ENCODE measurements at places on chromosomes 7 and 10.

- no peaks in the 10 kb centered on the region for H3K4me1 ChIP-seq
- H3K4me3 ChIP-seq = no peak overlapping the region
- no peaks in the 10 kb centered on the region for H3K27me3 ChIP-seq
- DNase-seq = no peak
Measured at GRCh38 chr10:53130337-53130736, 357.8 kb upstream of the MBL2 start.

DNA sequence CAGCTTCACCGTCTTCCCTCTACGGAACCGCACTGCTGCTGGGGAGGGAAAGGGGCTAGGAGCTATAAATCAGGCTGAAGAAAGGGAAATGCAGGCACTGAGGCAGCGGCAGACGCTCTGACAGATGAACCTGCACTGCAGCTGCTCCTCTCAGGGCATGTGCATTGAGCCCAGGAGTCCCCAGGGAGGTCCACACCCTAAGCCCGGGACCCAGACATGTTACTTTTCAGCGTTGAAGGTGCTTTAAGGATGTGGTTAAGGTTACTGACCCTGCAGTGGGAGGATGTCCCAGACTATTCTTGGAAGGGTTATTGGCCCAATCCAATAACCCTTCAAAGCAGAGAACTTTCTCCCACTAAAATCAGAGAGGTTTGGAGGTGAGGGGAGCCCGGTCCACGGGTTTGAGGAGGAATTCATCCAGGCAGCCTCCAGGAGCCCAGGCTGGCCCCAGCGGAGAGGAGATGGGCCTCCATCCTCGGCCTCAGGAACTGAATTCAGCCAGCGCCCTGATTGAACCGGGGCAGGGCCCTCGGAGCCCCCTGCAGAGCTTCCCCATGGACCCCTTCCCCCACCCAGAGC lies 75.4 kb downstream of the ADARB2 start:
- H3K27ac ChIP-seq = no peak overlapping the region
- DNase-seq = no peak
- H3K4me1 ChIP-seq = peaks cover 4% of the 10 kb centered on the region

DNA sequence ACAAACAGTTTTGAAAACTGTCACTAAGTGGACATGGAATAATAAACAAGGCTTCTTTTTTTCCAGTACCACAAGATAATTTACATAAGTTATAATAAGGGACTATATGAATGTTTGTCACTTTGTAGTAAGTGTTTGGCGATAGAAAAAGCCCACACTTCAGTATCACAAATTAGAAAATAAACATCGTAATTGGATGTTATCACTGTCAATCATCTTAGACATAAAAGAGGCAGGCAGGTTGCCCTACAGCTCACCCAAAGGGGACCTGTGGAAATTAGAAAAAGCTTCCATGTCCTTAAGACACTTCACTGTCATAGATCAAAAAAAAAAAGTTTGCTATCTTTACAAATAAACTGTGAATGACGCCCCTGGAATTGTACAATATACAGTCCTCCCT lies 3.6 kb upstream of the NOC3L start:
- peaks cover 13% of the 10 kb centered on the region for H3K4me1 ChIP-seq
- H3K27ac ChIP-seq = no peak overlapping the region
- peaks cover 8% of the 10 kb centered on the region for H3K36me3 ChIP-seq
- no peak for DNase-seq

GRCh38 chr10:16458166-16458955 lies 21.6 kb downstream of the PTER start:
- DNase-seq = no peak
- no peaks in the 10 kb centered on the region for H3K27me3 ChIP-seq
- H3K4me3 ChIP-seq = no peak overlapping the region
- peaks cover 10% of the 10 kb centered on the region for H3K4me1 ChIP-seq
- H3K27ac ChIP-seq = no peak overlapping the region

- no peaks in the 10 kb centered on the region for H3K36me3 ChIP-seq
- H3K4me3 ChIP-seq = no peak overlapping the region
- DNase-seq = no peak
- H3K27me3 ChIP-seq = peaks cover 3% of the 10 kb centered on the region
- no peaks in the 10 kb centered on the region for H3K4me1 ChIP-seq
- H3K27ac ChIP-seq = no peak overlapping the region
Measured at GRCh38 chr10:80288849-80289248, 609 bp downstream of the MAT1A start.

- DNase-seq = no peak
- H3K27ac ChIP-seq = no peak overlapping the region
- H3K27me3 ChIP-seq = peaks cover 31% of the 10 kb centered on the region
Measured at GRCh38 chr7:6532516-6532915, 18.7 kb downstream of the GRID2IP start.

- H3K36me3 ChIP-seq = no peaks in the 10 kb centered on the region
- no peak overlapping the region for H3K4me3 ChIP-seq
- no peak for DNase-seq
- no peak overlapping the region for H3K27ac ChIP-seq
- no peaks in the 10 kb centered on the region for H3K27me3 ChIP-seq
Measured at GRCh38 chr7:81725812-81726127, 44.1 kb downstream of the HGF start.

GRCh38 chr10:6056411-6057135 lies 5.6 kb downstream of the IL2RA start:
- peaks cover 88% of the 10 kb centered on the region for H3K36me3 ChIP-seq
- peak overlapping the region; percentile 97 for H3K4me3 ChIP-seq
- H3K27me3 ChIP-seq = no peaks in the 10 kb centered on the region

GRCh38 chr7:25494896-25495295 lies 266.6 kb upstream of the NPVF start:
- no peaks in the 10 kb centered on the region for H3K27me3 ChIP-seq
- no peak for DNase-seq
- no peak overlapping the region for H3K4me3 ChIP-seq
- no peaks in the 10 kb centered on the region for H3K36me3 ChIP-seq
- peaks cover 8% of the 10 kb centered on the region for H3K4me1 ChIP-seq

DNA sequence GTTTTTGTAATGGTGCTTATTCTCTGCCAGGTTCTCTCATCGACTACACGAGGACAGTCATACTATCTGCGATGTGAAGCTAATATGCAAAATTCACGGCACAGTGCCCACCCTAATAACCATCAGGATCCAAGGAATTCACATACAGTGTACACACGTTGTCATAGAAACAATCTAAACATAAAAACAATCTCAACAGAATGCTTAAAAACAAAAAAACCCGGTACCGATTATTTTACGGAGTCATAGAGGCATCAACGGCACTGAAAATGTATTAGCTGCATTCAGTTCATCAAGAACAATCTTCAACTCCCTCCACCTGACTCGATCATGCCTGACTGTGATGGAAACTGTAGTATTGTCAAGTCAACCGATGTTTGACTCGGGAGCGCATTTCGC lies 628 bp downstream of the MRPS33 start:
- peaks cover 15% of the 10 kb centered on the region for H3K36me3 ChIP-seq
- peaks cover 10% of the 10 kb centered on the region for H3K27me3 ChIP-seq
- peak overlapping the region; percentile 99 for H3K27ac ChIP-seq
- peaks cover 33% of the 10 kb centered on the region for H3K4me1 ChIP-seq
- no peak for DNase-seq

GRCh38 chr7:123533553-123533917 lies 860 bp downstream of the IQUB start:
- H3K4me1 ChIP-seq = peaks cover 25% of the 10 kb centered on the region
- H3K27me3 ChIP-seq = peaks cover 19% of the 10 kb centered on the region
- no peaks in the 10 kb centered on the region for H3K36me3 ChIP-seq

DNA sequence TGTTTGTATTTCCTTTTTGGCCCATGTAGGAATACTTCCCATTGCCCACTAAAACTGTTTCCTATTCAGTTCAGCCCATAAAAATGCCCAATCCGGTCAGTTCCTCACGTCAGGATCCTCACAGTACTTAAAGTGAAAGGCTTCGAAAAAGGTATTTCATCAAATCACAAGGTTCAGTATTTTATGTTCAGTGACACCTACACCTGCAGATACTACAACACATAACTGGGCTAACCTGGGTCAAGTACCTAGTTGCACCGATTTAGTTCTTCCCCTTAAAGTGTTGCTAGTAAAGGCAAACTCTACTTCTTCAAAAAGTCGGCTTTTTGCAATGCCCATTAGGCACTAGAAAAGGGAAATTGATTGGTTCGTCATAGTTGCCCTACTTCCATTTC lies 1.1 kb downstream of the SNX13 start:
- DNase-seq = no peak
- peak overlapping the region; percentile 94 for H3K4me3 ChIP-seq
- peak overlapping the region; percentile 94 for H3K27ac ChIP-seq
- H3K4me1 ChIP-seq = peaks cover 47% of the 10 kb centered on the region
- H3K27me3 ChIP-seq = no peaks in the 10 kb centered on the region

DNA sequence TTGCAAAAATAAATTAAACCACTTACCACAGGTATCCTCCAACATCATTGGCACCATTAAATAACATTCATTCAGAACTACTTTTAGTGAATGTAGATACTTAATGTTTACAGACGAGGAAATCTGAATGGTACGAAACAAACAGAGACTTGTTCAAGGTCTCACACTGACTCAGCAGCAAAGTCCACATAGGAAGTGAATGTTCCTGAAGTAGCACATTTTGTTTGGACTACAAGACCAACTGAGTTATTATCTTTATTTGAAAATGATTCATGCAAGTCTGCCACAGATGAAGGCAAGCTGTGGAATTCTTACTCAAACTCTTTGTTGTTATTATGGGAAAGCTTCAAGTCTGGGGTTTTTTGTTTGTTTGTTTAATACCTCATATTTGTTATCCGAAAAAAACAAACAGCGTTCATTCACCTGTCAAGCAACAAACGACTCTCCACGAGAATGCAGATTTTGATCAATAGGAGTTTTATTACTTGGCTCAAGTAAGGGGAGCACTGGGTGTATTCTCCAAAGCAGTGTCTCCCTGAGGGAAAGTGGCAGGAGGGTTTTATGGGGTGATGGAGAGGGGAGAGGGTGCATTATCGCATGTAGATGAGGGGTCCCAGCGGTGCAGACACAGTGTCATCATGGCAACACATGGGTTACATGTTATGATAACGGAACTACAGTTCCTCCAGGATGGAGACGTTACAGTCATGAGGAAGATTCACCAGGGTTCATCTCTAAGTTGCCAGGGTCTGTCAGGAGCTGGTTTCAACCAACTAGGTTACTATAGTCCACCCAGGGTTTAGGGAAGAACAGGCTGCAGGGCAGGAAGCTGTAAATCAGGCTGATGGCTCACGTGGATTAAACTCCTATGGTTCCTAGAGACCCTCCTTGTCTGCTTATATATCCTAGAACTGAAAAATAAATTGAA lies 147.7 kb upstream of the AKR1E2 start:
- H3K27me3 ChIP-seq = peaks cover 34% of the 10 kb centered on the region
- H3K4me3 ChIP-seq = no peak overlapping the region
- no peaks in the 10 kb centered on the region for H3K4me1 ChIP-seq
- H3K27ac ChIP-seq = no peak overlapping the region
- DNase-seq = no peak

DNA sequence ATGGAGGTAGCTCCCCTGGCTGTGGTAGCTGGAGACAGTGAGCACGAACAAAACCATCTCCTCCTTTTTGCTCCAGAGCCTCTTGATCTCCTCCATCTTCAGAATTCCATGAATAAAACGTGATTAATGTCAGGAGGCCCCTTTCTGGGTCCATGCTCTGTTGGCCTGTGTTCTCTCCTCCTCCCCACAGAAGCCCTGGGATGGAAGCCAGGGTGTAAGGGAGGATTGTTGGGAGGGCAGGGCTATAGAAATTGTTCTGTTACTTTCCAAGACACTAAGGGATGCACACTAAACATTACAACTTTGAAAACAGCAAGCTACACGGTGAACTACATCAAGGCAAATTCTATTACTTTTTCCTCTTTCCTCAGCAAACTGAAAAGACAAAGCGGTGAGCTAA lies 96.3 kb downstream of the RNF216 start:
- H3K27me3 ChIP-seq = no peaks in the 10 kb centered on the region
- peak overlapping the region; percentile 76 for H3K27ac ChIP-seq
- H3K4me3 ChIP-seq = peak overlapping the region; percentile 14
- H3K36me3 ChIP-seq = peaks cover 53% of the 10 kb centered on the region

DNA sequence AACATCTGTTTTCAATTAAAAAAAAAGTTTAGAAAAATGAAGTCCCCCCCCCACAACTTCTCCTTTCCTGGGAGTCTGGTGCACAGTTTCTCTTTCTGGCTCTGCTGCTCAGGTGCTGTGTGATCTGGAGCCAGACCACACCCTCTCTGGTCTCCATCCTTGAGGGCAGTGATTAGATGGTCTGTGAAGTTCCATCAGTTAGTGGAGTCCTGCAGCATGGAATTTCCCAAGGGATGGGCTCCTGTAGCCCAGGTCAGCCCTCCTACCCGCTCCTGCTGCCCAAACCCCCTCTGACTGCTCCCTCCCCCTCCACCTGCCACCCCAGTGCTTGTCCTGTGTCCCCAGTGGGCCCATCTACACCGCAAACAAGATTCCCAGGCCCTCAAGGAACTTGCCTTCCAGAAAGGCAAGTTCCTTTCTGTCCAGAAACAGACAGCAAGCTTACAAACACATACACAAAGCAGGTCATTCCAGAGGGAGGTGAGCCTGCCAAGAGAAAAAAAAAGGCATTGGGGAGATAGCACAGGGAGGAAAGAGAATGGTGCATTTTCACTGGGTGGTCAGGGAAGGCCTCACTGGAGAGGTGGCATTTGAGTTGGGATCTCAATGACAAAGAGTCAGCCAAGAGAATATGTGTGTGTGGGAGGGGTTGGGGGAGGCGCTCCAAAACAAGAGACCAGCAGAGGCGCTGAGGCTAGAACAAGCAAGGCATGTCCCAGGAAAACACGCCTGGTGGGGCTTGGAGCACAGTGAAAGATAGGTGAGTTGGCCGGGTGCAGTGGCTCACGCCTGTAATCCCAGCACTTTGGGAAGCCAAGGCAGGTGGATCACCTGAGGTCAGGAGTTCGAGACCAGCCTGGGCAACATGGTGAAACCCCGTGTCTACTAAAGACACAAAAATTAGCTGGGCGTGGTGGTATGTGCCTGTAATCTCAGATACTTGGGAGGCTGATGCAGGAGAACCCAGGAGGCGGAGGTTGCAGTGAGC lies 49.5 kb upstream of the SLC29A3 start:
- no peaks in the 10 kb centered on the region for H3K27me3 ChIP-seq

GRCh38 chr7:84291756-84292155 lies 97.2 kb upstream of the SEMA3A start:
- no peak overlapping the region for H3K27ac ChIP-seq
- DNase-seq = no peak
- H3K36me3 ChIP-seq = no peaks in the 10 kb centered on the region
- H3K27me3 ChIP-seq = no peaks in the 10 kb centered on the region
- no peak overlapping the region for H3K4me3 ChIP-seq
- no peaks in the 10 kb centered on the region for H3K4me1 ChIP-seq

- peaks cover 36% of the 10 kb centered on the region for H3K27me3 ChIP-seq
- H3K27ac ChIP-seq = peak overlapping the region; percentile 14
- no peak overlapping the region for H3K4me3 ChIP-seq
- peak; percentile 87 for DNase-seq
- no peaks in the 10 kb centered on the region for H3K36me3 ChIP-seq
Measured at GRCh38 chr10:132023092-132023811, 41.5 kb upstream of the BNIP3 start.

DNA sequence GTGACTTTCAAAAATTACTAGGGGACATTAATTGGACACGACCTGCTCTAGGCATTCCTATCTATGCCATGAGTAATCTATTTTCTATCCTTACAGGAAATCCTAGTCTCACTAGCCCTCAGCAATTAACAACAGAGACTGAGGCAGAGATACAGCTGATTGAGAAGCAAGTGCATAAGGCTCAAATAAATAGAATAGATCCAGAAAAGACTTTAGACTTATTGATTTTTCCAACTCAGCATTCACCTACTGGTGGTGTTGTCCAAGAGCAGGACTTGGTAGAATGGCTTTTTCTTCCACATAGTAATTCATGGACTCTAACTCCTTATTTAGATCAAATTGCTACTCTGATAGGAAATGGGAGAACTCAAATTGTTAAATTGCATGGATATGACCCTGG lies 148.0 kb downstream of the ZNF33B start:
- H3K4me3 ChIP-seq = no peak overlapping the region
- H3K27me3 ChIP-seq = no peaks in the 10 kb centered on the region
- DNase-seq = no peak
- peaks cover 1% of the 10 kb centered on the region for H3K4me1 ChIP-seq
- no peaks in the 10 kb centered on the region for H3K36me3 ChIP-seq
